ENCODE measurements at places on chromosomes 4 and X. TPM values are rescaled to one million over a fixed set of nuclear protein-coding genes. Genes with fewer than 3 reads are reported as not detected.

DNA sequence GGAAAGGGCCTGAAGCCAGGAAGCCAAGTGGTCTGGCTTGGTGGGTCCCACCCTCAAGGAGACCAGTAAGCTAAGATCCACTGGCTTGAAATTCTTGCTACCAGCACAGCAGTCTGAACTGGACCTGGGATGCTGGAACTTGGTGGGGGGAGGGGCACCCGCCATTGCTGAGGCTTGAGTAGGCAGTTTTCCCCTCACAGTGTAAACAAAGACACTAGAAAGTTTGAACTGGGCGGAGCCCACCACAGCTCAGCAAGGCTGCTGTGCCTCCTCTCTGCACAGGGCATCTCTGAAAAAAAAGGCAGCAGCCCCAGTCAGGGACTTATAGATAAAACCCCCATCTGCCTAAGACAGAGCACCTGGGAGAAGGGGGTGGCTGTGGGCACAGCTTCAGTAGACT lies 63.1 kb downstream of the AFM start:
- DNase-seq: no peak

Gene RRAGB
- 4.4 TPM for total RNA-seq

GRCh38 chr4:140071806-140072205 lies 82.2 kb downstream of the MAML3 start:
- peak; percentile 57 for DNase-seq

- DNase-seq: no peak
Measured at GRCh38 chr4:15689540-15689939, 7.9 kb downstream of the FAM200B start.

GRCh38 chr4:102825261-102826091 lies 1.9 kb downstream of the UBE2D3 start:
- peak; percentile 67 for DNase-seq

Gene ARHGEF6
- 19.2 TPM for total RNA-seq

Gene ZNF185
- total RNA-seq: 9.8 TPM

DNA sequence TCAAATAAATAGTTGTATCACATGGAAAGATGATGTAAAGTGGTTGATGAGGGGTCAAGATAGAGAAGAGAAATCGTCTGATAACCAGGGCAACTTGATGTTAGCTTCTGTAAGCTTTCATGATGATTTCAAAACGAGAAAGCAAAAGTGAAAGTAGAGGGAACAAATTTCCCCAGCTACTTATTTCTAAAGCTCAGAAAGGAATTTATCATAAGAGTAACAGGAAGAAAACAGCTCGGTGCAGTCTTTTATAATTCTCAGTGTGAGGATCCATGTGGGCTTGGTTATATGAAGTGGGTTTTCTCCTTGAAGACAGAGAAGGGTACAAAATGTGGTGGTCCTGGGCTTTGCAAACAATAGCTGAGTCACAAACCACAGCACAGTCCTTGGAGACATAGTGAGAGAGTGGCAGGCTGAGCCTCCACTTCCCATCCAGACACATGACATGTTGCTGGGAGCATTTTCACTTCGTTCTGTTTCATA lies 32.1 kb upstream of the GLRA2 start:
- DNase-seq: peak; percentile 21

Gene GYG2
- total RNA-seq: 13.0 TPM

GRCh38 chr4:102791318-102791835 lies 30.6 kb upstream of the MANBA start:
- no peak for DNase-seq

GRCh38 chr4:24849756-24850155 lies 54.4 kb downstream of the SOD3 start:
- DNase-seq: no peak

DNA sequence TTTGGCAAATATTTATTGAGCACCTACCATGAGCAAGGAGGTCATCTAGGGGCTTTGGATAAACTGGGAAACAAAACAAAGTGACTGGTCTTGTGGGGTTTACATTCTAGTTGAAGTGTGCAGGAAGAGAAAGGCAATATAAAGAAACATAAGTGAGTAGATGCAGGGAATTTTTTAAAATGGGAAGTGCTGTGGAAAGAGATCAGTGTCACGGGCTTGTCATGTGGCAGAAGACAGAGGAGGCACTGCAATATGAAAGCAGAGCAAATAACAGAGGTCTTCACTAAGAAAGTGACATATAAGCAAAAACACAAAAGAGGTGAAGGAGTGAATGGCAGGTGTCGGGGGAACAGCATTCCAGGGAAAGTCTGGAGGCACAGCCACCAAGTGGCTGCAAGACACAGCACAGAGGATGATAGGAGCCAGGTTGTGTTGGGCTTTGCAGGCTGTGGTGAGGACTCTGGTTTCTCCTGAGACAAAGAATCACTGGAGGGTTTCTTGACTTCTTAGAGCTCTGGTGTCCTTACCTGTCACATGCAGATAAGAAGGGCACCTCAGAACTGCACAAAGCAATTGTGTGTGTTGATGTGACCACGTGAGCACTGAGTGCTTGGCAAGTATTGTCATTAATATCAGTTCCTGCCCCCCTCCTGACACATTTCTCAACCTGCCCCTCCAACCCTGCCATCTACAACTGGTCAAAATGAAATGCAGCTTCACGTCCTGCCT lies 143.5 kb downstream of the TSPAN5 start:
- no peak for DNase-seq

- DNase-seq: no peak
Measured at GRCh38 chr4:95106408-95106928, 348.7 kb downstream of the BMPR1B start.

DNA sequence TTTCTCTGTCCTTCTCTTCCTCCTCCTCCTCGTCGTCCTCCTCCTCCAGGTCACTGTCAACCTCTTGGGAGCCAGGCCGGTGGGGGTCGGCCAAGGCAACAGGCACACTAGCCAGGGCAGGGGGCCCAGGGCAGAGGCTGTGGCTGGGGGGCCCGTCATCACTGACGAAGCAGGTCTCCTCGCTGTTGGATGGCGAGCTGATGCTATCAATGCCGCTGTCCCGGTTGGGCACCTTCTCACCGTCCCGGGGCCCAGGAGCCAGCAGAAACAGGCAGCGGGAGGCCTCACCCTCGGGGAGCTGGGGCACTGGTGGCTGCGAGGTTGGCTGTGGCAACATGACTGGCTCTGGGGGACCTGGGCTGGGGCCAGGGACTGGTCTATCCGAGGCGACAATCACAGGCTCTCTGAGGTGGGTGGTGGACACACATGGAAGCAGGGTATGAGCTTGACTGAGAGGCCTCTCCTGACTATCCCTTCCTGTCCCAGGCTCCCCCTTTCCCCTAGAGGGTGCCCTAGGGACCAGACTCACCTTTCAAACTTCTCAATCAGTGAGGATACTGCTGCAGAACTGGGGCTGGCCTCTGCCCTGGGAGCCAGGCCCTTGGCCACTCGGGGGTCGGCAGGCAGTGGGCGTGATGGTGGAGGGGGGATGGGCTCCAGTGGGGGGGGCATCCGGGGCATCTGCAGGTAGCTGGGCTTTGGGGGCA lies 25.8 kb downstream of the FGD1 start:
- no peak for DNase-seq

DNA sequence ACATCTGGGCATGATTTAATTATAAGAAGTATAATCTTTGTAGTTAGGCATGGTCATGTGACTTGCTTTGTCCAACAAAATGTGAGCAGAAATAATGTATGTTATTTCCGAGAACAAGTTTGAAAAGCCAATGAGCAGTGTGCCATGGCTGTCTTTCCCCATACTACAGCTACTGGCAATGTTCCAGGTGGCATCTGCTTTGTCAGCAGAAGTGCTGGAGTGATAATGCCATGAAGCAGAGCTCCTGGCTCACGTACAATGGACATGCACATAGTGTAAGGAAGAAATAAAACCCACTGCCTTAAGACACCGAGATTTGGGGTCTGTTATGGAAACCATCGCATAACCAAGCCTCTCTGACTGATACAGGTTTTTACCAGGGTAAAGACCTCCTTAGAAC lies 212.6 kb upstream of the RASGEF1B start:
- no peak for DNase-seq

DNA sequence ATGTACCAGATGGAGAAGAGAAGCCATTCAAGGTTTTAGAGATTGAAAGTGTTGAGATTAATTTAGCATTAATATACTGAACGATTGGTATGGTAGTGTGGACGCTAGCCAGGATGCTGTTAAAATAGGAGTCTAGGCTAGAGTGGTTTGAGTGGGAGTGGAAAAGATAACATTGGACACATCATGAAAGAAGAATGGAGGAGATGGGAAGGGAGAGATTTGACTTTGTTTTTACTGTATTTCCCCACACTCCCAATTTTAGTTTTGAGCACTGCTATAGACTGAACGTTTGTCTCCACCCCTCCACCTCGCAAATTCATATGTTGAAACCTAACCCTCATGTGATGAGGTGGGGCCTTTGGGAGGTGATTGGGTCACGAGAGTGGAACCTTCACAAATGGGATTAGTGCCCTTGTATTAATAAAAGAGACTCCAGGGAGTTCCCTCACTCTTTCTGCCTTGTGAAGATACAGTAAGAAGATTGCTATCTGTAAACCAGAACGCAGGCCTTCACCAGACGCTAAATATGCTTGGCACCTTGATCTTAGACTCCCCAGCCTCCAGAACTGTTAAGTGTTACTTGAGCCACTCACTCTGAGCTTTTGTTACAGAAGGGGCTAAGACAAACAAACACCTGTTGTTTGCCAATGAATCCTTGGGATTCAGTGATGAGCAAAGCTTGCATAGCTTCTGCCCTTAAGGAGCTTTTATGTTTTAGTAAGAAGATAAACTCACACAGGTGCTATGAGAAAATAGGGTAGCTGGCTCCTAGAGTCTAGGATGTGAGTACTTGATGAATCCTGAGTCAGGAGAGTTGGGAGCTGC lies 25.8 kb downstream of the USP9X start:
- no peak for DNase-seq

Gene XAGE2
- total RNA-seq: 2.7 TPM

Measured in SJSA1 (cell line).